GM04504 (cell line): ENCODE measurements at places on chromosomes 6 and 20.

GRCh38 chr6:47061309-47062300 is 19.5 kb upstream of the ADGRF1 start:
- peak; percentile 11 for DNase-seq

DNA sequence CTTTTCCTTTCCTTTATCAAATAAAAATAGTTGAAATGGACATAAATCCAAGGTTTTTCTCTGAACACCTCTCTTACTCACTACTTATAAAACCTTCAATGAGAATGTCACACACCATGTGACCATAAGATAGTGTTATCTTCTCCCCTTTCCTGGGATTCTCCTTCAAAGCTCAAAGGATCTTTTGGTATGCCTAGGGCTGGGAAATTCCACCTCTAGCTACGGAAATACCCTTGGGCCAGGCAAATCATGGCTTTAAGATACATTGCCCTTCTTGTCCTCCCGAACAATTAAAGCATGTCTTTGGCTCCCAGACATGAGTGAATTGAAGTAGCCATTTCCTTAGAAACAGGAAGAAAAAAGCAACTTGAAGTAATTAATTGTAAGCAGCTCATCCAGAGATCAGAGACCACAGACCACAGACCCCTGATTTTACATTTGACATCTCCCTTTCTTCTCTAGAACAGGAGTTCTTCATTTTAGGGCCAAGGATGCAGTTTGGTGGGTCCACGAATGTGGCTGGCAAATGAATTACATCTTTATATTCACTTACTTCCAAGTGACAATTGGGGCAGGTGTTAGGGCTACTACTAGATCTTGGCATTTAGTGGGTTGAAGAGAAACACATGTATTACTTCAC is 4.1 kb downstream of the PLCB4 start:
- DNase-seq = no peak

DNA sequence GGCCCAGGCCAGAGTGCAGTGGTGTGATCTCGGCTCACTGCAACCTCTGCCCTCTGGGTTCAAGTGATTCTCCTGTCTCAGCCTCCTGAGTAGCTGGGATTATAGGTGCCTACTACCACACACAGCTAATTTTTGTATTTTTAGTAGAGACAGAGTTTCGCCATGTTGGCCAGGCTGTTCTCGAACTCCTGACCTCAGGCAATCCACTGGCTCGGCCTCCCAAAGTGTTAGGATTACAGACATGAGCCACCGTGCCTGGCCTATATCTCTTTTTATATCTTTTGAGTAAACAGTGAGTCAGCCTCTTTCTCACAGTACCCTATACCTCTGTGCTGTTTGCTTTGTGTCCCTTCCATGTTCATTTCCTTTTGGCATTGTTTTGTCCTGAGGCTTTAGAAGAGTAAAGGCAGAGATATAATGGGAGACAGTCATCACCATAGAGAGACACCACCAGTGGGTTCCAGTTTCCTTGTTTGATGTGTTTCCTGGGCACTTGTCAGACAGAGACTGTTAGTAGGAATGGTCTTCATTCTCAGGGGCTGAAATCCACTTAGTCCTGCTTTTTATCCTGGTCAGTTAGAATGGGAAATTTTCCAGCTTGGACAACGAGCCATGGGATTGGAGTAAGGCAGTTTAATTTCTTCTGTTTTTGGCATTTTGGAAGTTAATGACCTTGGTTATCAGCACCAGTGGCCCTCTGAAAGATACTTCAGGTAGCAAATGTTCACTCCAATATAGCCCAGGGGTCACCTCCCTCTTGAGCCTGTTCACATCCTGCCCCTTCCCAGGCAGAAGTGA is 32.2 kb upstream of the ASXL1 start:
- no peak for DNase-seq

DNA sequence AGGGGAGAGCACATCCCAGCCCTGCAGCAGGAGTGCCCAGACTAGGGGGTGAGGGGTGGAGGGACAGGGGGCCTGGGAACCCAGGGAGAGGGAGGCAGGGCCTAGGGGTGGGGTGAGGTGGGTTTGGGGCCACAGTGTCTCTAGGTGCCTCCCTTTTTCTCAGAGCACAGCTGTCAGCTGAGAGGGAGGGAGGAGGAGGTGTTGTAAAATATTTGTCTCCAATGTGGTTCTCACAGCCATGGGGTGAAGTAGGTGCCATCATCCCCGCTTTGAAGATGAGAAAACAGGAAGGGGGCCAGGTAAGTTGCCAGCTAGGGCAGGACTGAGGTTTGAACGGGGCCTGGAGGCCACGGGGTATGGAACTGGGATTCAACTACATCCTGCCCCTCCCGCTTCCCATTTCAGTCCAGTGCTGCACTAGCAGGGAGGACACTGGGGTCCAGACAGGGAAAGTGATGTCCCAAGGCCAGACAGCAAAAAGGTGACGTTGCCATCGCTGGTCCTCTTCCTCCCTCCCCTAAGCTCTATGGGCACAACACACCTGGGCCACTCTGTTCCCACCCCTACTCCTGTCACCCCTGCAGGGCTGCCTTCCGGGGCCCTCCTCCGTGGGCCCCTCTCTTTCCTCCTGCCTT is 20.3 kb downstream of the PACSIN1 start:
- no peak for DNase-seq

DNA sequence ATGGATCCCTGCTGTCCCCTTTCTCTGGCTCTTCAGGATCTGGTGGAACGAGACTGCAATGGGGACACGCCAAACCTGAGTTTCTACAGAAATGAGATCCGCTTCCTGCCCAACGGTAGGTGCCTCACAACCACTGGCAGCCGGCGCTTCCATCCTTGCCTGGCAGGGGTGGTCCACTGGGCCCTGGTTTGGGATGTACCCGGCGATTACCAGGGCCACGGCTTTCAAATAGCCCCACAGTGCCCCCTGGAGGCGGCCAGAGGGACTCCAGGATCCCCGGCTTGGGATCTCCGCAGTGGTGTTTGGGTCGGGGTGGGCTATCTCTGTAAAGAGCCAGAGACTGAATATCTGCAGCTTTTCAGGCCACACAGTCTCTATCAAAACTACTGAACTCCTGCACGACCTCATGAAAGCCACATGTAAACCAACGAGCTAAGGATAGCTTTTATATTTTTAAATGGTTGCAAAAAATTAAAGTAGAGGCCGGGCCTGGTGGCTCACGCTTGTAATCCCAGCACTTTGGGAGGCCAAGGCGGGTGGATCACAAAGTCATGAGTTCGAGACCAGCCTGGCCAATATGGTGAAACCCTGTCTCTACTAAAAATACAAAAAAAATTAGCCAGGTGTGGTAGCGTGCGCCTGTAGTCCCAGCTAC is 3.7 kb downstream of the OGFR start:
- no peak for DNase-seq

DNA sequence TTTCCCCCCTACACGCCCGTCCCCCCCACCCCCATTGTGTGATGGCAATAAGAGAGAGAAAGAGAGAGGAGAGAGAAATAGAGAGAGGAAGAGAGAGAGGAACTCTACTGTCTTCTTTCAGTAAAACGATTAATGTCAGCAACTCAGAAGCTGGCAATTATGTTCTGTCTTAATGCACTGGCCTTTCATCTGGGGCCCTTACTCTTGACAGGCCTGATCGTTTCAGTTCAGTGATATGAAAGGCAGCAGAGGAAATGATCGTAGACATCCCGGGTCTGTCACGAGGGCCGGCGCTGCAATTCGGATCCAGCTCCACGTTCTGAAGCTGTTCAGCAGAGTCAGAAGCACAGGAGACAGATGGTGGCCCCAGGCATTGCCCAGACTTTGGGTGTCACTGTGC is 308.9 kb downstream of the ZNF217 start:
- DNase-seq = no peak
